ENCODE measurements at places on chromosomes 7 and 10. TPM values are rescaled to one million over a fixed set of nuclear protein-coding genes. Genes with fewer than 3 reads are reported as not detected.

DNA sequence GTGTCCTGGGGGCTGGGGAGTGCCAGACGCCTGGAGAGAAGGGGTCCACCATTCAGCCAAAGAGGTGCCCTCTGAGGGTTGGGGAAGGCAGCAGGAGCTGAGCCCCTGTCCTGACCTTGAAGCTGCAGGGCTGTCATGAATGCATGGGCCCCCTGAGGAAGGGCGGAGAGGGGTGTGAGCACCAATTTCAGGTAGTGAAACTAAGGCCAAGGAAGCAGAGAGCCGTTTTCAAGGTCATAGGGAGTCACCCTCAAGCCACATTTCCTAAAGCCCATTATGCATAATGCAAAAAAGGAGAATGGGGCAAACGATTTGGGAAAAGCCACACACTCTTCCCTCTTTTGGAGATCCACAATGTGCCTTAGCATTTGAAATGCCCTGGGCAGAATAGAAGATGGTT, 37.2 kb downstream of the FIGNL1 start:
- DNase-seq, result no peak

Gene JAZF1
- 1.5 TPM for total RNA-seq

Gene SBDS
- total RNA-seq, result 63.4 TPM

- DNase-seq, result peak; percentile 60
Measured at GRCh38 chr10:14858338-14858960, 20.2 kb upstream of the SUV39H2 start.

GRCh38 chr10:19840776-19841175, 24.5 kb downstream of the PLXDC2 start:
- DNase-seq, result no peak

DNA sequence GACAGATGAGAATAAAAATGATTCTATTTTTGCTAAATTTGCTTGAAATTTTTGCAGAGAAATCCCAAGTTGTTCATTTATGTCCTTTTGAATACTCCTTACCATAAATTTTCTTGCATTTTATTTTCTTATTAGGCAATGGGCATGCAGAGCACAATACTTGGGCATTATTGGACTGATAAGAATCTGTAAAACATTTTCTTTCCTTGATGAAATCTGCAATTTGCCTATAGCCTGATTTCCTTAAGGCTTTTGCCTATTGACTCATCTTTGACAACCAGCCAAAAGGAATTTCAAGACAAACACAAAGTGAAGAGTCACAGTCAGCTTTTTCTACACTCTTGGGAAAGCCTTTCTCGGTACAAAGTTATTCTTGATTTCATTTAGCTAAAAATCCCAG, 30.5 kb upstream of the GNAT3 start:
- DNase-seq, result peak; percentile 70

- no peak for DNase-seq
Measured at GRCh38 chr10:52071814-52072213, 242.3 kb upstream of the DKK1 start.

- no peak for DNase-seq
Measured at GRCh38 chr10:86931872-86932271, 25.5 kb downstream of the MMRN2 start.

- DNase-seq, result no peak
Measured at GRCh38 chr10:70523549-70523948, 45.0 kb downstream of the PALD1 start.

Gene STEAP1B
- total RNA-seq, result 49.9 TPM

Gene EIF4H
- 453 TPM for total RNA-seq

Gene ADAMTS14
- 0.21 TPM for total RNA-seq

Gene CTAGE4
- not detected for total RNA-seq

GRCh38 chr10:23362879-23363792, 18.5 kb upstream of the C10orf67 start:
- DNase-seq, result no peak

Gene IL15RA
- 1.7 TPM for total RNA-seq

GRCh38 chr10:18418541-18419215, 232.7 kb downstream of the NSUN6 start:
- peak; percentile 24 for DNase-seq

DNA sequence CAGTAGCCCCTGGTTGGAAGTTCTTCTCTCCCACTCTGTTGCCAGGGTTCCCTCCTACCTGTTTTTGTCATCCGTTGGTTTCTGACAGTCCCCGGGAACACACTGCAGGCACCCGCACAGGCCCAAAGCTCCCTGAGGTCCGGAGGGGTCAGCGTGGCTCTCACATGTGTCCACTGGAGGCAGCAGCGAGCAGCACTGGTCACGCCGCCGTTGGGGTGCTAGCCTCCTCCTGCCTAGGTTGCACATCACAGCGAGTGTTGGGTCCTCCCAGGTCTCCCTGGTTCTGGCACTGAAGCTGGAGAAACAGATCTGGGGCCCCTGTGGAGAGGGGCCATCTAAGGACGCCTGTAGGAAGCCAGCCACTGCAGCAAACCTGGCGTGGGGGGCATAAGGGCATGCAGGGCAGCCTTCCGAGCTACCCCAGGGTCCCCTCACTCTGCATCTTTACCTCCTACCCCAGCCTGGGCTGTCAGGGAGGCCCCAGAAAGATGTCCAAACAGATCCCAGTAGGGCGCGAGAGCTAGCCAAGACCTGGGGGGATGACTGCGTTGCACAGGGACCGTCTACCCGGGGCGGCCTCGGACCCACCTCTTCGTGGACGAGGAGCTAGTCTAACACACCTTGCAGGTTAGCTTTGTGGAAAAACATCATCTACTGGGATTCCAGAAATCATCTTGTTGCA, 28.9 kb downstream of the LRRC27 start:
- DNase-seq, result no peak

DNA sequence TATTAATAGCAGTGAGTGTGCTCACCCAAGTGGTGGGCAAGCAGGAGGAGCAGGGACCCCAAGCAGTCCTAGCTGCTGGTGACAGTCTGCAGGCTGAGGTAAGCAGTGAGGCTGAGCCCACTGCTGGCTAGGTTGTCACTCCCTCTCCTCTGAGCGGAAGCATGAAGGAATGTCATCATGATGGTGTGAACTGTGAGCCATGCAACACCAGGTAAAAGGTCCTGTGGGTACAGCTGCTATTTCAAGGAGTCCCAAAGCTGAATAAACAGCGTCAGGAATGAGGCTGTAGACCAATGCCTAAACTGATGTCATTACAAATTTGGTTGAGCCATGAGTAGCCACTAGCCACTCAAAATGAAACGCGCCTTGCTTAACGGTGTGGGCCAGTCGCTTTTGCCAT, 126.1 kb downstream of the RNF32 start:
- no peak for DNase-seq

Gene IGFBP1
- not detected for total RNA-seq

DNA sequence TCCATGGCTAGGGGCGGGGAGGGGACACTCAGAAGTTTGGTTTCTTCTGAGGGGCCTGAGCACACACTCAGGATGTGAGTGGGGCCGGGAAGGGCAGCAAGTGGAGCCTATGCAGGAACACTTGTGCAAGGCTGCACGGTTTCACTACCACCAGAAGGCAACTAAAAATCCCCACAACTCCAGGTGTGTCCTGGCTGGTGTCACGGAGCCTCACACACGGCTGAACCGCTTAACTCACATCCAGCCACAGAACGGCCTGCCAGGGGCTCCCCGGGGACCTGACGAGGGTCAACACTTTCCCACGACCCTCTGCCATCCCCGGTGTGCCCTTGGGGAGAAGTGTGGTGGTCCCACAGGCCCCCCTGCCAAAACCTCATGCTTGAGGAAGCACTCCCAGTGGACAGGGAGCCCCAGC, 173.9 kb downstream of the ELFN1 start:
- no peak for DNase-seq

DNA sequence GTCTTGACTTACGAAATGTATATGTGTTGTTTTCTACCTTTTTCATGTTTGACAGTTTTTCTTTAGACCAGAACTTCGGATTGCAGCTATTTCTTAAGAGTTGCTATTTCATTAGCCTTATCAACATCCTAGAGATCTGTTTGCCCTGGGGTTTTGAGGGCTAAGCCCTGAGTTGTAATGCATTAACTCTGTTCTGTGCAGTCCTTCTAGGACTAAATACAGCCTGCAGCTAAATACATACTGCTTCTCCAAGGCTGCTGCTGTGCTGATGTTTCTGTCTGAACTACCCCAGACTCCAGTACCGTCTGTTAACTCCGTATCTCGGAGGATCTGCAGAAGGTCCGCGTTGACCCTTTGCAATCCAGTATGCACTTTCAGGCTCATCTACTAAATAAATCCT, 26.5 kb downstream of the KIAA1217 start:
- no peak for DNase-seq

DNA sequence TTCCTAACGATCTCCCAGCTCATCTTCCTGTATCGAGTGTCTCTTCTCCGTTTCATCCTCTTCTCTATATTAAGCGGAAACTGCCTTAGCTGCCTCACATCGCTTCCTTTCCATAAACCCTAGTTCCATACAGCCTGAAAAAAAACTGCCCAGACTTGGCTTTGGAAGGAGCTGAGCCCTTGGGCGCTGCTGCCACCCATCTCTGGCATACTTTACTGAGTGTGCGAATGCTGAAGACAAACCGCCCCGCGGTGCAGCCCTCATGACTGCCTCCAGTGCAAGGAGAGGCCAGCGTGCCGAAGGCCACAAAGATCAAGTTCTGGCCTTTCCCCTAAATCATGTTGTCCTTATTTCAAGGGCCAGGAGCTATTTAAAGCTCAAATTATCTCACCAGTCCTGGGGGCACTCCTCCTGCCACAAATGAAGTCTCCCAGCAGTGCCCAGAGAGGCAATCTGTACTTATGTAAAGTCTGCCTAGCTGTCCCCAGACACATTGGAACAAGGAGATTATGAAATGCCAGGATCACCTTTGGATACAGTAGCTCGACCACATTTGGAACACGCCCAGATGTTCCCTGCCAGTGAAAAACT, 25.2 kb downstream of the YWHAG start:
- no peak for DNase-seq

Gene ADAM12
- total RNA-seq, result 0.11 TPM

Measured in A673 (cell line).